Stimulated activated CD4-positive, alpha-beta T cell treated with anti-CD3 and anti-CD28 coated beads, Interleukin-1b, Interleukin-23, amount 100 ng/mL, for 1 hour (primary cell): ENCODE measurements at places on chromosomes 4 and X.
A peak's percentile ranks its signal among the peaks of the same experiment; 100 is the strongest.

DNA sequence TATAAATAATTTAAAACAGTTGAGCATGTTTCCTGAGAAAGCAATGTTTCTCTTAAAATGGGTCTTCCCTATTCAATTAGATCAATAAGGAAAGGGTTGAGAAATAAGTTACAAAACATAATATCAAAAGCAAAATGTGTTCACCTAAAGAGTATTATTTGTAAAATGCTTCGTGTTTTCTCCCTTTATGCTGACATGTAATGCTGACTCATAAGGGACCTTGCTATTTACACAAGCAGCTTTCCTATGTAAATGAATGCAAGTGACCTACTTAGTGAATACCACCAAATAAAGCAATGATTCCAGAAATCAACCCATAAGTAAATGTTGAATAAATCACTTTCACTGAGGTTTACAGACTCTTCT lies 91.5 kb downstream of the ELOVL6 start:
- no peak for DNase-seq

- no peak for DNase-seq
Observed at GRCh38 chrX:55167901-55168300, 52.2 kb upstream of the PAGE5 start.

DNA sequence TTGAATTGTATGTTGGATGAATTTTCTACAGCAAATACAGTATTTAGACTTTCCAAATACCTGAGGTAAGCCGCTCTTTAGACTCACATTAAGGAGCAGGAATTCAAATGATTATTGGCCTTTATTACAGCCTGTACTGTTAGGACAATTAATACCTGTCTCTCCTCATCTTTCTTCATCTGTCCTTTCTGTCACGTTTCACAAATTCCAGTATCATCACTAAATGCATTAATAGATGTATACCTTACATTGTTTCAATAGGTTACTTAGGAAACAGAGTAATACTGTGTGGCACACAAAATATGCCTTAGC lies 1.2 kb downstream of the FAM241A start:
- no peak for DNase-seq

DNA sequence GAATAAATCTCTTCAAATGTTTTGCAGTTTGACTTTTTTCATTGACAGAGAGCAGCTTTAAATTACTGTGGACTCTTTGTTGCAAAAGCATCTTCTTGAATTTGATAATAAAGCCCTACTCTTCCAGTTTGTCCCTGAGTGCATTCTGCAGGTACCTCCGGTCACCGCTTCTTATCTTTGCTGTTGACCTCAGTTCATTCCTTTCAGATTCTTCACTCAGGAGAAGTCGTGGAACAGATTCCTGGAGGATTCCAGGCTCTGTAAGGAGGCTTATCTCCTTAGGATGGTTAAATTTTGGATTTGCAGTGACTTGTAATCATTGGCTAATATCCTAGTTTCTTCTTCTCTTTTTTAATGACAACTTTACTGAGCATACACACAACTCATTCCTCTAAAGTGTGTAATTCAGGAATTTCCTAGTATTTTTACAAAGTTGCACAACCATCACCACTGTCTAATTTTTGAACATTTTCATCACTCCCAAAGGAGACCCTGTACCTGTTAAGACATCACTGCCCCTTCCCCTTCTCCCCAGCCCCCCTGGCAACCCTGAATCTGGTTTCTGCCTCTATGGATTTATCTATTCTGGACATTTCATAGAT lies 22.0 kb downstream of the TBL1X start:
- no peak for DNase-seq

DNA sequence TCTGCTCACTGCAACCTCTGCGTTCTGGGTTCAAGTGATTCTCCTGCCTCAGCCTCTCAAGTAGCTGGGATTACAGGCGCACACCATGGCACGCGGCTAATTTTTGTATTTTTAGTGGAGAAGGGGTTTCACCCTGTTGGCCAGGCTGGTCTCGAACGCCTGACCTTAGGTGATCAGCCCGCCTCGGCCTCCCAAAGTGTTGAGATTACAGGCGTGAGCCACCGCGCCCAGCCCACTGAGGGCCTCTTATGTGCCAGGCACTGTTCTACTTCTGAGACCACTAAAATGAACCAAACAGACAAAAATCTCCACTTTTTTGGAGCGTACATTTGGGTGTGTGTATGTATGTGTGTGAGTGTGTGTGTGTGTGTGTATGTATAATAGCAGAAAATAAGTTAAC lies 117.2 kb upstream of the H2AZ1 start:
- DNase-seq = no peak

- no peak for DNase-seq
Observed at GRCh38 chrX:101708163-101708562, 48.5 kb upstream of the ARMCX2 start.

DNA sequence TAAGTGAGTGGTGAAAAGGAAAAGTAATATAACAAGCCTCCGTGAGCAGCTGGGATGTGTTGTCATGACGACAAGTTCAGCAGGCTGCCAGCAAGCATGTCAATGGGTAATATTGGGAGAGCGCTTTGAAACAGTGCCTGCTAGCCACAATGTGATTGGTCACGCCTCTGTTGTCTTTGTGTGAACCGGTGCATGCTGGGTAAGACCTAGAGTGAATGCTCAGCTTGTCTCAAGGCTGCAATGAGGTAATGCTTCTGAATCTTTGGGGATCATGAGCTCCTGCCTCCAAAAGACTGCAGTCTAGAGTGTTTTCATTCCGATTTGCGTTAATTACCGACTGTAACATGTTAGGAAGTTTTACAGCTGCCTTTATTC lies 54.9 kb downstream of the STOX2 start:
- DNase-seq = no peak

DNA sequence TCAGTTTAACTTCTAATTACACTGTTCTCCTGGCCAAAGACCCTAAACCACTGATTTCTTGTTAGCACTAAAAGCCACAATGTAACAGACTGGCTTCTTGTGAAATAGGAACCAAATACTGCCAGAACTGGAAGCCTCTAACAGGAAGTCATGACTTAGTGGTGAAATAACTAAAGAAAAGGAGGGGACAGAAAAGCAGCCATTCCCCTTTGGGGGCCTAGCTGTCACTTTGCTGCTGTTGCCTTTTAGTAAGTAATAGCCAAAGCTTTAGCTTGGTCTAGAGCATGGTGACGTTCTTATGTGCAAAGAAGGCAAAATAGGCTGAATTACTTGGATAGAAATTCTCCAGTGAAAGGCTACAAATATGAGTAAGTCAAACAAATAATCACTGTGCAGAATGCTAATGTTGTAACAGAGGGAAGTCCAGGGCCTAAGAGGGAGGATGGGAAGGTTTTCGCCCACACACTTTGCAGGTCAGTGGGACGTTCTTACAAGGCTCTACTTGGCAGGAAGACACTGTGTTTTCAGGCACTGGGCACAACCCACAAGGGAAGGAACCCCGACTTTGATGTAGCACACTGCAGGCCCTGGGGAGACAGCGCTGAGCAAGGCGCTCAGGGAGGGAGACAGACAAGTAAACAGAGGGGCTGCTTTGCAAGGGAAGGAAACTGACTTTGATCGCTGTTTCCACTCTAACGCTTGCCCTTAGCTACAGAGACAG lies 16.7 kb downstream of the GAB3 start:
- no peak for DNase-seq

- DNase-seq = no peak
Observed at GRCh38 chrX:26788402-26788998, 572.5 kb downstream of the MAGEB5 start.

- DNase-seq = no peak
Observed at GRCh38 chr4:56240554-56241174, 146.6 kb downstream of the AASDH start.

DNA sequence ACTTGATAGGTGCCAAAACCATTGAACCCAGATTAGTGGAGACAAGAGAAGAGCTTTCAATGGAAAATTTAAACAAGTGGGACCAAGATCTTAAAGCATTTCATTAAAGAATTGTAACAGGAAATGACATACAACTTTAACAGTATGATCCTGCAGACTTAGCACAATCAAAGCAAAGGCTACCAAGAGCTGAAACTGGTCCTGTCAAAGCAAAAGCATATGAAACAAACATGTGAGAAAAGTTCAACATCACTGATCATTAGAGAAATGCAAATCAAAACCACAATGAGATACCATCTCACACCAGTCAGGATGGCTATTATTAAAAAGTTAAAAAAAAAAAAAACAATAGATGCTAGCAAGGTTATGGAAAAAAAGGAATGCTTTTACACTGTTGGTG lies 425.6 kb downstream of the IL1RAPL1 start:
- no peak for DNase-seq

GRCh38 chr4:3233391-3234071 lies 15.4 kb upstream of the MSANTD1 start:
- DNase-seq = no peak

DNA sequence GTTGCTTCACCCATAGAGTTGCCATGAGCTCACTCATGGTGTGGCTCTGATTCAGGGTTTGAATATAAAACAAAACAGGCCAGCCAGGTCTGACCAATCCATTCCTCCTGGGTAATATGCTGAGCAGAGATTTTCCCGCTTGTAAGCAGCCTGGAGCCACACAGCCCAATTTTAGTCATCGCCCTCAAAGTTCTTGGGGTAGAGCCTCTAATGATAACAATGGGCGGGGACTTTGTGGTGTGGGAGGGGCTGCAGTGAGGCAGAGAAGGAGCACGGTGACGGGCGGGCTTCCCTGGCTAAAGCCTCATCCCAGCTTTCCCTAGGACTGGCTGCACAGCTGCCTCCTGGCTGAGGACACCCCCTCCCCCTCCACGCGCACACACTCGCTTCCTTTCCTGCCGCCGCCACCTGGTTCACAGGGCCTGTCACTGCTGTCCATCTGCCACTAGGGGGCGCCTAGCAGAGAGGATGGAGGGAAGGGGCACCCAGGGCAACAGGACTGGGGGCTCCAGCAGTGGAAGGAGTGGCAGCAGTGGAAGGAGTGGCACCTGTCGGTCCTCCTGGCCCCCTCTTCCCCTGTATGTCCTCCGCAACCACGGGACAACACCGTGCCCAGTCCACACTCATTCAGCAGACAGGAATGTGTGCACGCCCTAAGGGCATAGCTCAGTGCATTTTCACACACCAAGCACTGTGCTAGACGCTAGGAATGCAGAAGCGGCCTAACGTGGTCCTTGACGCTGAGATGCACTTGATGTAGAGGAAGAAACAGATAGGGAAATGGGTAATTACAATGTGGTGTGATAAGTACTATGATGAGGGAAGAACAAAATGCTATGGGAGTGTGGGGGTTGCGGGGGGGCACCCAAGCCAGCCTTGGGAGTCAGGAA lies 26.8 kb downstream of the PRPS1 start:
- peak; percentile 43 for DNase-seq

DNA sequence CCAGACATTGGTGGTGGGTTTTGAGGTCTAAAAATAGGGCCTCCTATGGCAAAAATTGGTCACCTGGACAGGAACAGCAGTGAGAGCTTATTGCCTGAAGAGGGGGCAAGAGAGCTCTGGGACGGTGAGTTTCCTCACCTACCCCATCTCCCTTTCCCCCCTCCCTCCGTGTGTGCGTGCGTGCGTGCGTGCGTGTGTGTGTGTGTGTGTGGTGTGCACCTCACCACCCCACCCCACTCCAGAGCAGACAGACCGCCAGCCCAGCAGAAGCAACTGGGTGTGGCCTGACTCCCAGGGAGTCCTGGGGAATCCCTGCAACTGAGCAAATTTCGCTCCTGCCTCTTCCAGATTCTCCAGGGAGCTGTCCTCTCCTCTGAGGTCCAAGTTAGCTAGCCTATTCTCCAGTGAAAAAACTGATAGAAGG lies 44.7 kb downstream of the PRPS1 start:
- peak; percentile 52 for DNase-seq

DNA sequence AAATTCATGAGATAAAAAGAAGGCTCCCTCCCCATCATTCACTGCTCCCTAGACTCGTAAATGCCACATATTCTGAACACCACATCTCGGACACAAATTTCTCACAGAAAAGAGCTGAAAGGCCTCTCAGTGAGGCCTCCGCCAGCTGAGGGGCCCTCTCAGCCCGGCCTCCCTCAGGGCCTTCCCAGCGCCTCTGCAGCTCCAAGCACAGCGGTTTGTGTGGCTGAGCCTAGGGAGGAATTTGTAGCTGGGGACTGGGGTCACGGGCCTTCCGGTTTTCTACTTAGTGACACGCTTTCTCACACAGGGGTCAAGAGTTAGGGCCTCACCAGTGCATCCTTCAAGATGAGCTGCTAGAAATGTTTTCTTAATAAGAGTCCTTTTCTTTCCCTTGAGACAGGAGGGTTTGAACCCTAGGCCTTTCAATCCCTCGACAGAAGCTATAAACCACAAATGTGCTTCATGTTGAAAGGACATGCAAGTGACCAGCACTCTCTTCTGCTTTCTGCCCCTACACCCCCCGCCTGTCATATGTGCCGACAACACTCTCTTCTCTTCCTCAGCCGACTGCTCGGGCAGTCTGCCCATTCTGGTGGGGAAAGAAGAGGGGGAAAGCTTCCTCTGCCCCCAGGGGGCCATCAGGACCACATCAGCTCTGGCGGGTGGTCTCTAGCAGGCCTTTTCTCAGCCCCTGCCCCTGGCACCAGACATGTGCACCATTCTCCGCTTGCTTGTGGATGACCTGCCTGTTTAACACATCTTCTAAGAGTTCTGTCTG lies 104.9 kb downstream of the CHIC2 start:
- DNase-seq = no peak

DNA sequence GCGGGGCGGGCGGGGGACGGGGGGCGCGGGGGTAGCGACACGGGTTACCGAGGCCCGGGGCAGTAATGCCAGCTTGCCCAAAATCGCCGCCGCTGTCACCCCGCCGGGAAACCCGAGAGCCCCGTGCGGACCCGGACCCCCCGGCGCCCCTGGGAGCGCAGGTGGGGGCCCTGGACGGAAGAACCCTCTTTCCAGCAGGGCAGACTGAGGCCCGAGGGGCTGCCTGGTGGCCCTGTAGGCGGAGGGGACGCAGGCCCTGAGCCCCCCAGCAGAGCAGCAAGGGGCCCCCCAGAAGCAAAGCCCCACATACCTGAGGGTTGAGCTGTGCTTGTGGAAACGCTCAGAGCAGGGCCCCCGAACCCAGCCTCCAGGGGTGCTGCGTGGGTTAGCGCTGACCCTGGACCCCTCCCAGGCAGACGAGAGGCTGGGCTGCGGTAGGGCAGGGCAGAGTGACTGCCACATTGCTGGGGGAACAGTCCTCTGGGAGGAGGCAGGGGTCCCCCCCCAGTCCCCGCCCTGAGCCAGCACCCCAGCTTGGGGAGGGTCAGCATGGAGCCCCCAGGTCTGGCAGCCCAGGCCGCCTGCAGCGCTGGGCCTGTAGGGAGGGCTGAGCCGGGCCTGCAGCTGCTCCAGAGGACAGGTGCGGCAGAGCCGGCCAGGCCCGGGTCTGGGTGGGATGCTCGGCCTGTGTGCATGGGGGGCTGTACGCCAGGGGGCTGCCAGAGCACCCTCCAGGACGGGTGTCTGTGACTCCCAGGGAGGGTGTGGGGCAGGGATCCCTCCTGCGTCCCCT lies 646 bp downstream of the DOK7 start:
- no peak for DNase-seq

DNA sequence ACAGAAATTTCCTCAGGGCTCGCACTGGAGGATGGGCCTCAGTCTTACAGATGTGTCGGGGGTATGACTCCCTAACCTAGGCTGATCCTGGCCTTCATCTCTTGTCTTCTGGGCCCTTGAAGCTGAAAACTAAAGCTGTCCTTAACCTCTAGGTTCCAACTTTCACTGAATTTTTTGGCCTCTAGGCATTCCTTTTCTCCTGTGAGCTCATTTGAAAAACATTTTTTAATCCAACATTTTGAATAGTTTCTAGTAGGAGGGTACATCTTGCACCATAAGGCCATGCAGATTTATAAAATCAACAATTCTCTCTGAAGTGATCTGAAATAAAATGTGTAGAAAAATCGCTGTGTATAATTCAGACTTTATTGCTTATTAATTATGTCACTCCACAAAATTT lies 19.7 kb downstream of the RWDD4 start:
- no peak for DNase-seq

- no peak for DNase-seq
Observed at GRCh38 chr4:114642173-114642780, 43.7 kb downstream of the UGT8 start.
